ENCODE measurements at places on chromosomes 7 and 10.

- DNase-seq, result no peak
These were observed 95.7 kb downstream of the VSTM2A start for GRCh38 chr7:54637712-54638396.

- DNase-seq, result no peak
These were observed 98.0 kb downstream of the ADAM12 start for GRCh38 chr10:126290232-126290631.

- no peak for DNase-seq
These were observed 850.8 kb downstream of the GRM8 start for GRCh38 chr7:126401918-126402317.

DNA sequence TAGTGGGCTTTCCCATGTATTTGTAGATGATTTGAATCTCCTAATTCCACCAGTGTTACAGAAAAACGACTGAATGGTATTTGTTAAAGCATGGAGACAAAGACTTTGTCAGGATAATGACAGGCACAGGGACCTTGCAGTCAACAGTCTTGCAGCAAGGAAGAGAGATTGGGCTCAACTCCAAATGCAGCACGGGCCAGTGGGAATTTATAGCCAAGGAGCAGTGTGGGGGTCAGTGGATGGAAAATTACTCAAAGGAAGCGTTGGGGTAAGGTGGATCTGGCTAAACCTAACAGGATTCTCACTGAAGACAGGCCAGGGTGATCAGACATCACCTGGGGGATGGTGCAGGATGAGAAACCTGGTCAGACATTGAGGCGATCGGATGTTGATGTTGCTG lies 24.3 kb downstream of the CPVL start:
- DNase-seq, result no peak

DNA sequence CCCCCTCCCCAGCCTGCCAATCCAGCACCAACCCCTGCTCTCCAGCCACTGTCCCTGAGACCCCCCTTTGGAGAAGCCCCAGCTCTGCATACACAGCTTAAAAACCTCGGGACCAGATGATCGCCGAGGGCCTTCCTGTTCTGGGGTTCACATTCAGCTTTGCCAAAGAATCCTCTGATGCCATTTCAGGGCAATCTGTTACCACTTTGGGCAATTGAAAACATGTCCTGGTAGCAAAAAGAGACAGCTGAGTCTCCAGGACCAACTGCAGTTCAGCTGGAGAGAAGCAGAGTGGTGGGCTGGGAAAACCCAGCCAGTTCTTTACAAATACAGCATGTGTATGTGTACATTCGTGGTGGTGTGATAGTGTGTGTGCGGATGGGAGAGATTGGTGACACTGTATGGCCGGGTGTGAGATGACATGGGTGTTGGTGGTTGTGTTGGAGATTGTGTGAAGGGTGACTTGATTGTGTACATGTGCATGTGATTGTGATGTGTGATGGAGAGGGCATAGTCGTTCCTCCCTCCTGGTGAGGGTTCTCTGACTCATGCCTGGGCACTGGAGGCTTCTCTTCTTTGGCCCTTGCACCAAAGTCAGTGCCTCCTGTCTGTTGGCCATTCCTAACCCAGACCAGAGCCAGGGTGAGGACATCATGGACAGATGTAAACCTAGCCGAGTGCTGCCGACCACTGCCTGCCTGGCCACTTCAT lies 48.5 kb upstream of the AQP1 start:
- no peak for DNase-seq

DNA sequence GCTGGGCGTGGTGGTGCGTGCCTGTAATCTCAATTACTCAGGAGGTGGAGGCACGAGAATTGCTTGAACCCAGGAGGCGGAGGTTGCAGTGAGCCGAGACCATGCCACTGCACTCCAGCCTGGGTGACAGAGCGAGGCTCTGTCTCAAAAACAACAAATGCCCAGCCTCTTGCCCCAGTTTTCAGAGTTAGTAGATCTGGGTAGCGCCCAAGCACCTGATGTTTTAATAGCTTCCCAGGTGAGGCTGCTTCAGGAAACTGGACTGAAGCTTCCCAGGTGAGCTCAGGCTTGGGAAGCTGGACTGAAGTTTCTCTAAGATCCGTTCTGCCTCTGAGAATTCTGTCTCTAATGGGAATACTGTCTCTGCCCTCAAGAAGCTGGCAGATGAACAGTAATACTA lies 12.2 kb downstream of the RPS24 start:
- no peak for DNase-seq

DNA sequence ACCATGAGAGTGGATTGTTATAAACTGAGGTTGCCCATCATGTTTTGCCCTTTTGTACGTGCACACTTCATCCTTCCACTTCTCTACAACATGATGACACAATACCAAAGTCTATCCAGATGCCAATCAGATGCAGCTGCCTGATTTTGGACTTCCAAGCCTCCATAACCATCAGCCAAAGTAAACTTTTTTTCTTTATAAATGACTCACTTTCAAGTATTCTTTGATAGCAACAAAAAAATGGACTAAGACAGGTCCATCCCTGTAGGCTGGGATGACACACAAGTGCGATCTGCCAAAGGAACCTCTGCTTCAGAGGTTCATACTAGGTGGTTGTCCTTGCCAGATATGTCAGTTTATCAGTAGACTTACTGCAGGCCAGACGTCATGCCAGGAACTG lies 320.2 kb upstream of the FZD1 start:
- no peak for DNase-seq

DNA sequence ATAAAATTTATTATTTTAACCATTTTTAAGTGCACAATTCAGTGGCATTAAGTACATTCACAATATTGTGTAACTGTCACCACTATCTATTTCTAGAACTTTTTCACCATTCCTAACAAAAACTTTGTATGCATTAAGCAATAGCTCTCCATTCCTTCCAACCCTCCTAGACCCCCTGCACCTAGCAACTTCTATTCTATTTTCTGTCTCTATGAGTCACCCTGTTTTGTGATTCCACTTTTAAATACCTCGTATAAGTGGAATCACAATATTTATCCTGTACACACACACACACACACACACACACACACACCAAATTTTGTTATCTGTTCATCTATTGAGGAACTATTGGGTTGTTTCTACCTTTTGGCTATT lies 89.2 kb downstream of the ARID5B start:
- no peak for DNase-seq

GRCh38 chr10:105844241-105844640 lies 1203.2 kb downstream of the SORCS3 start:
- DNase-seq, result no peak

GRCh38 chr10:103626178-103626577 lies 132.7 kb downstream of the NEURL1 start:
- DNase-seq, result no peak

DNA sequence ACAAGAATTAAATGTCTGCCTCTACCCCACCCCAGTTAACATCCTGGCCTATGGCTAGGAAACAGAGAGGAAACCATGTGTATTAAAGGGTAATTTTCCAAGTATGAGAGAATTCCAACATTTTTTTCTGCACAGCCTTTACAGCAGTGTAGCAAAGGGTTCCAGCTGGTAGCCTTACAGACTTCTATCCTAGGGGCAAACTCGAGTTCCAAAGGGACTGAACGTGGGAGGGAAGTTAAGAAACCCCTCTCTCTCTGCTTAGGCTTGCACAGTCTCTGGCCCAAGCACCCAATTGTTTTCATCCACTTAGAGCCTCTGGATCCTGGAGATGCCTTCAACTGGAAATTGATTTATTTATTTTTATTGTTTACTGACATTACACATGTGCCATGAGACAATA lies 60.3 kb downstream of the SLC16A12 start:
- DNase-seq, result no peak

DNA sequence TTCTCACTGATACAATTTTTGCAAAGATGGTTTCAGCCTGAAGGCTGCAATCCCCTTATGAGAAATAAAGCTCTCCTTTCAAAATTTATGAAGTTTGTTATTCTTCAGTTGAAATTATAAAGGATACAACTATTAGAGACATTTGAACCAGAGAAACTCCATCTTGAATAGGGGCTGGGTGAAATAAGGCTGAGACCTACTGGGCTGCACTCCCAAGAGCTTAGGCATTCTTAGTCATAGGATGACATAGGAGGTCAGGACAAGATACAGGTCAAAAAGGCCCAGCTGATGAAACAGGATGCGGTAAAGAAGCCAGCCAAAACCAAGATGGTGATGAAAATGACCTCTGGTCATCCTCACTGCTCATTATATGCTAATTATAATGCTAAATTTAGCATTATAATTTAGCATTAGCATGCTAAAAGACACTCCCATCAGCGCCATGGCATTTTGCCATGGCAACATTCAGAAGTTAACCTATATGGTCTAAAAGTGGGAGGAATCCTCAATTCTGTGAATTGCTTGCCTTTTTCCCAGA lies 22.4 kb upstream of the IFIT1B start:
- DNase-seq, result no peak

DNA sequence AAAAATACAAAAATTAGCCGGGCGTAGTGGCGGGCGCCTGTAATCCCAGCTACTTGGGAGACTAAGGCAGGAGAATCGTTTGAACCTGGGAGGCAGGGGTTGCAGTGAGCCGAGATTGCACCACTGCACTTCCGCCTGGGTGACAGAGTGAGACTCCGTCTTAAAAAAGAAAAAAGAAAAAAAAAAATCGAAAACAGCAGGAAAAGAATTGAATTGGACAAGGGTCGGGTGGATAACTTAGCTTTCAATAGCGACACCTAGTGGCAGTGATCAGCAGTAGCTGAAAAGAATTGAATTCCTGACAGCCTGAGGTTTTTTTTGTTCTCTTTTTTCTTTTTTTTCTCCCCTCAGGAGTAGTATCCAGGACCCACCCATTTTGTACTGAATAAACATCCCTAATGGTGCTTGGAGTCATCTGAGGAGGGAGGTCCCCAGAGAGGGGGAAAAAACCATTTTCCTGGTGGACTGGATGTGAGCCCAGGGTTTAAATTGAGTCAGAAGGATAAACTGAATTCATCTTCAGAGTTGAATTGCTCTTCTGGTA lies 55.1 kb downstream of the CYCS start:
- DNase-seq, result peak; percentile 75

DNA sequence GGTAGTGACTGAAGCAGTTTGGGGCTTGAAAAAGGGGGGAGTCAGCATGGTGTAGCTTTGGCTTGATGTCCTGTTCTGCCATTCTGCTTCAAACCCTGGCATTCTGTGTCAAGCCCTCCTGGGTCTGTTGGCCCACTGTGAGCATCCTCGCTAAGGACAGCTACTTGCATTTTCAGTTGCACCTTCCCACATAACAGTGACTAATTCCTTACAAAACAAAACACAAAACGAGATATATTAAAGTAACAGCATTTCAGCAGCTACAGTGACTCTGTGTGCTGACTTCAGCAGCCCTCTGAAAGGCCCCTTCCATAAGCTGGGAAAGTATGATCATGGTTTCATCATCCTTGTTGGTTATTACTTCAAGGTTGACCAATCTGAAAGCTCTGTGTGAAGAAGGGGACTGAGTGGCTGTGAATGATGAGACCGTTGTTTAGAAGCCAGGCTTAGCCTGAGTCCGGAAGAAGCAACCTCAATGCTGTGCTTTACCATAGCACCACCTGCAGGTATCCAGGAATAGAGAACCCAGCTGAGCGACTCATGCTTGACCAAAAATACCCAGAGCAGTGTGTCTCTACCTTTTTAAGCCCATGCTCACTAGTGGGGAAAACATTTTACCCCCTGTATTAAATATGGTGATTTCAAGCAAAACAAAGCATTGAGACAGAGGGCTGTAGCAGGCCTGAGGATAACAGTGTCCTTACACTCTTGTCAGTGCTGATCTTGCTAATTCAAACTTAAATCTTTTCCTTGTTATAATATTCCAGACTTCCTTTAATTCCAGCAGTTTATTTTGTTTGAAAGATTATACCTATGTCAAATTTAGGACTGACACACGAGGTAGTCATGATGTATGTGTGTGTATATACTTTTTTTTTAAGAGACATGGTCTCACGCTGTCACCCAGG lies 42.6 kb upstream of the CC2D2B start:
- peak; percentile 63 for DNase-seq

DNA sequence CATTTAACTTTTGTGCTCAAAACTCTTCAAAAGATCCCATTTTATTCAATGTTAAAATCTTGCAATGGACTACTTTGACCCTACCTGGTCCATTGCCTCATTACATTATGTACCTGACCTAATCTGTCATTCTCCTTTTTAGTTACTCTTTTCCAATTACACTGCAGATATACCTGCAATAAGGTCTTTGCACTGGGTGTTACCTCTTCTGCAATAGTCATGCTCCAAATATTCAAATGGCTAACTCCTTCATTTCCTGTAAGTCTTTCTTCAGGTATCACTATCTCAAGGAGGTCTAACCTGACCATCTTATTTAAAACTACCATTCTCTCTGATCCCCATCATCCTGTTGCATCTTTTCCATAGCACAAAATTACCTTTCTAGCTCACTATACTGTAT lies 22.3 kb downstream of the SLC13A1 start:
- DNase-seq, result no peak

GRCh38 chr10:101693651-101693977 lies 1.4 kb downstream of the FBXW4 start:
- DNase-seq, result peak; percentile 14

GRCh38 chr7:148060724-148061123 lies 529.8 kb upstream of the C7orf33 start:
- no peak for DNase-seq

- peak; percentile 84 for DNase-seq
These were observed 531.8 kb downstream of the KCNMA1 start for GRCh38 chr10:77105761-77106221.

DNA sequence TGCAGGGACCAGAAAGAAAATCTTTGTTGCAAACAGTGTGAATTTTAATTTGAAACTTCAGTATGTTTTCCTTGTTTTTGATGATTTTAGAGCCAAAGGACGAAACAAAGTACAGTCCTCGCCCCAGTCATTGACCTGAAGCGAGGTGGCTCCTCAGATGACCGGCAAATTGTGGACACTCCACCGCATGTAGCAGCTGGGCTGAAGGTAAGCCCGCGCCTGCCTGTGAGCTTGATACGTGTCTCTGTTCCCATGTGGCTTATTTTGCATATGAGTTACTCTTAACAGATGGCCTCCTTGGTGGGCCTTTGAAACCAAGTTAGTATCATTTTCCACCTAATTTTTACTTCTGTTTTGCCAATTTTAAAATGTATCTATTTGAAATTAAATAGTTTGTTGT lies 12.3 kb downstream of the RBM17 start:
- no peak for DNase-seq

DNA sequence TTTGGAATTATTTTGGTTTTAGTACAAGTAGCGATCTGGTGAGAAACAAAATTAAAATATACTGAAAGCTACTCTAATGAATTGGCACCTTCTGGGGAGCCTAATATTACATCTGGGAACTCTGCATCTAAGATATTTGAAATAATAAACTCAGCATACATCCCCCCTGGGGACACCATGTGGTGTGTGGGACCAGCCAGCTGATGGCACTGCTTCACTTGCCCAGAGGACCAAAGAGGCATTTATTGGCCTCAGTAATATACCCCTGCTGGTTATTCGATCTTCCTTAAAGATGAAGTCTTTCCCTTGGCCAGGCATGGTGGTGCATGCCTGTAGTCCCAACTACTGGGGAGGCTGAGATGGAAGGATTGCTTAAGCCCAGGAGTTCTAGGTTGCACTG lies 195.1 kb upstream of the AUTS2 start:
- no peak for DNase-seq

DNA sequence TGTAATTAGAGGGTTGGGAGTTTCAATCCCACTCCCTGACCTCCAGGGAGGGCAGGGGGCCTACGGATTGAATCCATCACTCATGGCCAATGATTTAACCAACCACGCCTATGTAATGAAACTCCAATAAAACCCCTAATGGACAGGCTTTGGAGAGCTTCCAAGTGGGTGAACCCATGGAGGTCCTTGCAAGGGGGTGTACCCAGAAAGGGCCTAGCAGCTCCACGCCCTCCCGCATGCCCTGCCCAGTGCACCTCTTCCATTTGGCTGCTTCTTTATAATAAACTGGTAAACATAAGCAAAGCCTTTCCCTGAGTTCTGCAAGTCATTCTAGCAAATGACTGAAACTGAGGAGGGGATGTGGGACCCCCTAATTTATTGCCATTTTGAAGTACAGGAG lies 280.1 kb downstream of the FRMD4A start:
- no peak for DNase-seq
